Stimulated activated CD8-positive, alpha-beta memory T cell treated with anti-CD3 and anti-CD28 coated beads, Interleukin-12 subunit alpha, Interleukin-12 subunit beta, amount 100 ng/mL, for 1 hour (primary cell): ENCODE measurements at places on chromosomes 5 and 9.

DNA sequence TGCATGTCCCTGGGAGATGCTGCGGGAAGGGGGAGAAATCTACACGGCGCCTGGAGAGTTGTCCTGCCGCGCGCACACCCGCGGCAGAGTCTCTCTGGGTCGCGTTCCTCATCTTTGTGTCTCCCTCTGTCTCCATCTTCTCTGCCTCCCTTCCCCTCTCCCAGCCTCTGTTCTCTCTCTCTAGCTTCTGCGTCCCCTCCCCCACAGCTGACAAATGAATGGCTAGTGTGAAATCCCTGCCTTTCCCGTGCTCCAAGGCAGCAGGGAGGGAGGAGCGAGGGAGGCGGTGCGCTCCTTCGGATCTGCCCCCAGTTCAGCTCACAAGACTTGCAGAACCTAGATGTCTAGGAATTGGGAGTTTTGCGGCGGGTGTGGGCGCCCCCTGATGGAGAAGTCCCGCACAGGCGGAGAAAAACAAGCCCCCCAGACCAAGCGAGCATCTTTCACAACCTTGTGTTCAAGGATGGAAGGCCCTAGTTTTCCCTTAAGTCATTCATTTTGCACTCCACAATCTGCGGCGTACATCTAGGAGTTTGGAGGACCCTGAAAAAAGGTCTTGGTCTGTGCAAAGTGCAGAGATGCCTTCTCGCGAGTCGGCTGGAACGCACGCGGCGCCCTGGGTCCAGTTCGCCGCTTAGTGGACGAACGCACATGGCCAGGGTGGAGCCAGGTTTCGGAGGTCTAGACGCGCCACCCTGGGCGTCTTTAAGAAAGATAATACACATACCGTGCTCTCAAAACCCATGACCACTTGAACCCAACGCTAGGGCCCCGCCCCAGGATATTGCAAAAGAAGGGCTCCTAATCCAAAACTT is 2.0 kb downstream of the VCAN start:
- no peak for DNase-seq

DNA sequence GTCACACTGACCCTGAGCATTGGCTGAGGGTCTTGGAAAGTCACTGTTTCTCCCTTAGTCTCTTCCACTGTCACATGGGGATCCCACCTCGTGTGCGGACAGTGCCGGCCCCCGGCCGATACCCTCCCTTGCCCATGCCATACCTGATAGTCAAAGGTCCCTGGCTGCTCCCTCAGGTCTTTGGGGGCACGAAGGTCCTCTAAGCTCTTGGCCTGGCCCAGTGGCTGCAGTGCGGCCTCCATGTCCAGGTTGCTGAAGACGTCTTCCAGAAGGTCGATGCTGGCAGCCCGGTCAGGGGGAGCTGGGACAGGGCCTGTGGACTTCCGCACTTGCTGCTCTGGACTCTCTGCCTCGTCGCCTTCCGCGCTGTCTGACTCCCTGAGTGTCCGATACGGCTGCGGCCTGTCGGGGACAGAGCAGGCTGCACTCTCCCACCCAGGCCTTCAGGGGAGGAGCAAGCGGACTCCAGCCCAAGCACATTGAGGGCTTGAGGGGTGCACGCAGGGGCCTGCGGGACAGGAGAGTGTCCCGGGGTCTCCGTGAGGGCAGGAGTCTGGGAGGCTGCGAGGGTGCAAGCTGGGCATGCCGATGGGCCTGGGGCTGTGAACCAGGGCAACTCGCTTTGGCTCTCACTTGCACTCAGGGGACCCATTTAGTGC is 27.6 kb downstream of the CRB2 start:
- DNase-seq = no peak

DNA sequence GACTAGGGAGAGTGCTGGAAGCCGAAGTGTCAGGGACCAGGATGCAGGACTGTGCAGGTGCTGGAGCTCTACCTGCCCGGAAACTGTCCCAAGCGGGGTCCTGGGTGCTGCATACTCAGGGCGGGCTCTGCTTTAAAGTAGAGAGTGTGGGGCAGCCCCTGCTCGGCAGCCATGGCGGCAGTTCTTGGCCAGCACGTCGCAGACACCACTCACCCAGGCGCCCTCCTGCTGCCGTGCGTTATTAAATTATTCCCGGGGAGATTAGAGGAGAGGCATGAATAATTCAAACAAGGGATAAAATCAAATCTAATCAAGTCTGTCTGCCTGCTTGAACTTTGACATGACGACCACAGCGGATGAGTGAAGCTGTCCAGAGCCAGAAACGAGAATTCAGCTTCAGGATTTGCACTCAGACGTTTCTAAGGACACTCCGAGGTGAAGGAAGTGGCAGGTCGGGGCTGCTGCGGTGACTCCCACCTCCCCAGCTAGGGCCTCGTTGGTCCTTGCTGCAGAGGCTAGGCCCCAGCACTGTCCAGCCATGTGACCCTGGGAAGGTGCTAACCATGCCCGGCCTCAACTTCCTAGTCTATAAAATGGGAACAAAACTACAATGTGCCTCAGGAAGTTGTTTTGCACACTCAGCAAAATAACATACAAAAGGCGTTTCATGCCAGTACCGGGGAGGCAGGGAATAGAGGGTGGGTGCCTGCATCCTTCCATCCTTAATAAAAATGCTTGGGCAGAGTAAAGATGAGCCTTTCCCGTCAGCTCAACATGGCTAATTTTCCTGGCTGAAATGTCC is 91.3 kb upstream of the ADAMTS2 start:
- no peak for DNase-seq

DNA sequence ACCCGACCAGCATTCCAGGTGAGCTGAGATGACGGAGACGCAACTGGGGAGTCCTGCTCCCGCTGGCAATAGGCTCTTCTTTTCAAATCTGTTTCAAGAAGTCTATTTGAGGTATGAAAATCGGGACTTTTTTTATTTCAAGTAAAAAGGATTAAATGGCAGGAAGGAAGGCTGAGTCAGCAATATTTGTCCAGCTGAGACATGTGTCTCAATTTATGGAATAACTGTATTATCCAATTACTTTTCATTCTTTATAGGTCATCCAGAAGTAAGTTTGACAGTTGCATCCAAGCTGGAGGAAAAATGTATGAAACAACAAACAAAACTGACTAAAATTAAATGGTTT is 221.1 kb downstream of the NR2F1-AS1 start:
- DNase-seq = no peak

- DNase-seq = no peak
These were observed 25.1 kb downstream of the SH3GLB2 start for GRCh38 chr9:129002992-129003391.

GRCh38 chr9:1522219-1522767 is 472.1 kb downstream of the DMRT2 start:
- DNase-seq = no peak

GRCh38 chr9:37966412-37967013 is 62.6 kb upstream of the SLC25A51 start:
- DNase-seq = no peak

DNA sequence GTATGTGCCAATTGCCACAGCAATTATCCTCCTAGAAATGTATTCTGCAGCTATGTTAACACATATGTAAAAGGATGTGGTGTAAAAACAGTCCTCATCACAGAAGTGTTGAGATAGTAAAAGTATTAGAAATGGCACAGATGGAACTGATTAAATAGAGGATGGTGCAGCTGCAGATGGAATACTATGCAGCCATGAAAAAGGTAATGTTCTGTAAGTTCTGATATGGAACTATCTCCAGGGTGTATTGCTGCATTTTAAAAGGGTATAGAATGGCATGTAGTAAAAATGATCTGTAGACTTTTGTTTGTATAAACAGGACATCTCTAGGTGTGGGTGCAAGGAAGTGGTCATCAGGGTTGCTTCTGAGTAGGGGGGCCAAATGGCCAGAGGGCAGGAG is 63.0 kb upstream of the PHYKPL start:
- DNase-seq = no peak

DNA sequence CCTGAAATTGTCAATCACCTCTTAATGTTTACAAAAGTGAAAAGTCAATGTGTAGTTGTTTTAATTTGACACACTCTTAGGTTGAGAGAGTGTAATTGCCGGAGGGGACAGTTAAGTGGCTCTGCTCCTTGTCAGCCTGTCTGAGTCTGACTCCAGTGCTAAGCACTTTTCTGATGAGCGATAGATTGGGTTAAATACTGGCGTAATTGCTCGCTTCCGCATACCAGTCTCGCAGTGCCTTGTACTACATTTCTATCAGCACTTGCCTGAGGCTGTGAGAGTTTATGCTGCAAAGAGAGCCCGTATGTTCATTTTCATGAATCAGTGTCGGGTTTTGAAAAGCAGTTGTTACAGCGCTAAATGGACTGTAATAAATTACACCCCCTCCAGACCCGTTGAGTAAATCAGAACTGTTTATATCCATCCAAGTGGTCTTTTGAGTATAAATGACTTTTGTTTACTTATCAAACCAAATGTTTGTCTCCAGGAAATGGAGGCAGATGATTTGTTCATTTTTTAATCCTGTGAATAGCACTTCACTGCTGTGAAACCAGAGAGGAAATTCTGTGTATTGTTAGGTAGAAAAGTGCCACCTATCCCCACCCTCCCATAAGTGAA is 41.0 kb upstream of the DMRT3 start:
- DNase-seq = no peak

DNA sequence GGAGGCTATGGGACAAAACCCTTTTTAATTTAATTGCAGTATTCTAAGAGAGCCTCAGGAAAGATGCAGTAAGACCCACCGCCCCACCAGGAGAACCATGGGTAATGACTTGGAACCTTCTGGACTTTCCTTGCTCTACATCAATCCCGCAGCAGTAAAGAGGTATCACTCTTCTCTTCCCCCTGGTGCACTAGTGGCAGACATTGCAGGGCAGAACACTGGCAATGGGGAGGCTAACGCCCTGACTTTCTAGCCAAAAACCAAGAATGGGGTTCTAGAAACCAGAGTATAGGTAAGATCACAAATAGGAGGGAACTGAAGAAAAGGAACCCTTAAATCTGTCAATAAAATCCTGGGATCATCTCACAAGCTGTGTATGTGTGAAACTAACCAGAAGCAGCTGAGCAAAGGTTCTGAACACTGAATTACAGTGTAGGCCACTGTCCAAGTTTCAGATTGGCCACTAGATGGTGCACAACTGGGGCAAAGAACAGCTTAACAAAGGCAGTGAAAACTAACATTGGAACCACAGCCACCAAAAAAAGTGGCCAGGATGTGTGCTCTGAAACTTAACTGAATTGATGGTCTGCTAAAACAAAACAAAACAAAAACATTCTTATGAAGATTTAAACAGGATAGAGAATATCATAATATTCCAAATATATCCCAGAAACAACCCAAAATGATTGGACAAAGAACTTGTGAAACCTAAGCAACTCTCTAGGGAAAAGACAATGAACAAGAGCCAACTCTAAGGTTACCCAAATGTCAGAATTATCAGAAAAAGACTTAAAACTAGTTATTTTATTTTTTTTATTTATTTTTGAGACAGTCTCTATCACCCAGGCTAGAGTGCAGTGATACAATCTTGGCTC is 6.6 kb upstream of the FAM151B start:
- peak; percentile 7 for DNase-seq

GRCh38 chr5:52856564-52856963 is 68.8 kb downstream of the ITGA1 start:
- no peak for DNase-seq

DNA sequence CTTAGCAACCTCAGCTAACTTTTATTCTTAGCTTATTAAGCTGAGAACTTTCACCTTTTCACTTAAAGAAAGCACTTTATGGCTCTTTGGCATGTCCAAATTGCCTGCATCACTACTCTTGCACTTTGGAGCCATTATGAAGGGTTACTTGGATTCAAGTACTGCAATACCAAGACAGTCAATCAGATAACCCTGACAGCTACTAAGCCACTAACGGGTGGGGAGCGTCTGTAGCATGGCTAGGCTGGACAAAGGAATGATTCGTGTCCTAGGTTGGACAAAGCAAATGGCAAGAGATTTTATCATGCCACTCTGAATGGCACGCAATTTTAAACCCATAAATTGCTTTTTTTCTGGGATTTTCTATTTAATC is 39.6 kb downstream of the TRPM6 start:
- no peak for DNase-seq

DNA sequence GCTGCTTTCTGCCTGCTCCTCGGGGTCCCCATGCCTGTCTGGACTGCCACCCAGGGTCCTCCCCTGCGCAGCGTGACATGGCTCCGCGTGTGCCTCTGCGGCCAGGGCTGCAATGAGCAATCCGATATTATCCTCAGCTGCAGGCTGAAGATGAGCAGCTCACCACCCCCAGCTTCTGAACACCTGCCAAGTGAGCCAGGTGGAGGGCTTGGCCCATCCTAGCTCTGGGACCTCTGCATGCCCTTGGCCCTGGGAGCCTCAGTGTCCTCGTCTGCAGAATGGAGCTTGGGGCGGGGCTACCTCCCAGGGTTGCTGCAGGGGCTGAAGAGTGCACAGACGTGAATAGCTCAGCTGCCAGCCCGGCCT is 4.1 kb upstream of the MYMK start:
- no peak for DNase-seq

- no peak for DNase-seq
These were observed 54.9 kb downstream of the GABRA6 start for GRCh38 chr5:161740433-161740832.
